ENCODE measurements at places on chromosomes 7 and 10.

DNA sequence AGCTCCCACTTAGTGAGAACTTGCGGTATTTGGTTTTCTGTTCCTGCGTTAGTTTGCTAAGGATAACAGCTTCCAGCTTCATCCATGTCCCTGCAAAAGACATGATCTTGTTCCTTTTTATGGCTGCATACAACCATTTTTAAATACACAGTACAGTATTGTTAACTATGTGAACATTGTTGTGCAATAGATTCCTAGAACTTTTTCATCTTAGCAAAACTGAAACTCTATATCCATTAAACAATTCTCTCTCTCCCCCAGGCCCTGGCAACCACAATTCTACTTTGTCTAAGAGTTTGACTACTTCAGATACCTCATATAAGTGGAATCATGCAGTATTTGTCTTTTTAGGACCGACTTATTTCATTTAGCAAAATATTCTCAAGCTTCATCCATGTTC lies 72.4 kb upstream of the CAPZA2 start:
- DNase-seq = no peak

GRCh38 chr7:39647816-39648215 lies 24.4 kb downstream of the RALA start:
- no peak for DNase-seq

- DNase-seq = no peak
Measured at GRCh38 chr7:65453341-65454030, 79.8 kb downstream of the ZNF92 start.

DNA sequence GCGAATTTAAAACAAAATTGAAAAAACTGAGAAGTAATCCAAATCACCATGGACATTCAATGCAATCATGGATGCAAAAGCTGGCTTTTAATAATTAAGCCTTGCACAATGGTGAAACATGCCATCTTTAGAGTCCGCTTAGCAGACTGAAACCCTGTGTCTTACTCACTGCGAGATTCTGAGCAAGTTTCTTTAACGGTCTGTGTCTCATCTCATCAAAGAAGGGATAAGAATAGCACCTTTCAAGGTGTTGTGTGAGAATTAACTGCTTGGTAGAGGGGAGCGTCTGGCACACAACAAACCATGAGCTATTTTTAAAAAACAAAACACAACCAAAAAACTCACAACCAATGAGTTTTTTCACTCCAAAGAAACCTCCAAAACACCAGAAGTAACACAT lies 21.4 kb downstream of the ACBD7 start:
- no peak for DNase-seq

GRCh38 chr10:77873536-77874380 lies 52.8 kb downstream of the DLG5 start:
- no peak for DNase-seq

GRCh38 chr10:49499305-49499851 lies 39.5 kb downstream of the ERCC6 start:
- no peak for DNase-seq

- DNase-seq = no peak
Measured at GRCh38 chr7:55939514-55940123, 12.1 kb upstream of the MRPS17 start.

GRCh38 chr10:103504181-103504783 lies 10.8 kb downstream of the NEURL1 start:
- DNase-seq = no peak

GRCh38 chr7:45215601-45216062 lies 58.0 kb downstream of the RAMP3 start:
- DNase-seq = no peak

- no peak for DNase-seq
Measured at GRCh38 chr10:106086391-106086790, 1078.1 kb downstream of the SORCS1 start.

DNA sequence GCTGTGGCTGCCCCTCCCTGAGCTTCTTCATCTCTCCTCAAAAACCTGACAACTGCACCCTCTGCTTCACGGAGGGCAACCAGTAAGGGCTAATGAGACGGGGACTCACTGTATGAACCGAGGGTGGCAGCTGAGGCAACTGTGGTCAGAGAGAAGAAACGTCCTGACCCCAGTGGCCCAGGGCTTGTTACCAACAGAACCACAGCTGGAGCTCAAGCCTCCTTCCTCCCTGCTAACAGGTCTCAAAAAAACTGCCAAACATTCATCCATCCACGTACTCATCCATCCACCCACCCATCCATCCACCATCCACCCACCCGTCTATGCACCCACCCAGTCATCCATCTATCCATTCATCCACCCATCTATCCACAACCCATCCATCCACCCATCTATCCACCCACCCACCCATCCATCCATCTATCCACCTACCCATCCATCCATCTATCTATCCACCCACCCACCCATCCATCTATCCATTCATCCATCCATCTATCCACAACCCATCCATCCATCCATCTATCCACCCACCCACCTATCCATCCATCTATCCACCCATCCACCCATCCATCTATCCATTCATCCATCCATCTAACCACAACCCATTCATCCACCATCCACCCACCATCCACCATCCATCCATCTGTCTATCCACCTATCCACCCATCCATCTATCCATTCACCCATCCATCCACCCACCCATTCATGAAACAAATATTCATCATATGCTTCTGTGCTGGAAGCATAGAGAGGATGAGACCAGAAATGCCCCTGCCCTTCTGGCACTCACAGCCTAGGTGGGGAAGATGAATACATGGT lies 111.7 kb downstream of the PDGFA start:
- DNase-seq = no peak

DNA sequence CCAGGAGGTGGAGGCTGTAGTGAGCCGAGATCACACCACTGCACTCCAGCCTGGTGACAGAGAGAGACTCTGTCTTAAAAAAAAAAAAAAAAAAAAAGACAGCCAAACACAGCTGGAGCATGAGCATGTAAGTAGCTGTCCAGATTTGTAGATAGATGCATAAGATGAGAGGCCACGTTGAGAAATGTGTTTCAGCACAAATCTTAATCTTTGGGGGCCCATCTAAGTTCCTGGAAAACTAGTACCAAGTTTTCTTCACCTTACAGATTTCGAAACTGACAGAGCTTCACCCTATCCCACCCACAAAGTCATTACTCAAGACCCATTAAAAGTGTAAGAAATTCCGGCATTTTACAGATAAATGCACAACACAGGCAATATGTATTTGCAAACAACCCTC lies 208.2 kb downstream of the PARD3 start:
- no peak for DNase-seq

DNA sequence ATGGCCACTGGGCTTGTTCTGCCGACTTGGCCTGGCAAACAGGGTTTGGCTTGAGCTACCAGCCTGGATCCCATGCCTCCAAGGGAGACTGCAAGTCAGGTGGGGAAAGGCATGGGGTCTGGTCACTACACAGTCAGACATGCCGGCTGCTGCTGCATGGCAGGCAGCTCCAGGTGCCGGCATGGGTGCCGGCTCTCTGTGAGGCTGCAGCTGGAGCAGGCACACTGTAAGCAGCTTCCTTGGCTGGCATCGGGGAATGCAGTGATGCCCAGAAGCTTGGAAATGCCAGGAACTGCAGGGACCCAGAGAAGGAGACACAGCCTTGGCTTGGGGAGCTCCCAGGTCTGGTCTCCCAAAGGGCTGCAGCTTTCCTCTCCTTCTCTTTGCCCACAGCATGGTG lies 305.5 kb upstream of the NRG3 start:
- no peak for DNase-seq

- no peak for DNase-seq
Measured at GRCh38 chr10:21572578-21572977, 38.5 kb downstream of the MLLT10 start.

GRCh38 chr7:100803398-100804161 lies 23.7 kb downstream of the EPHB4 start:
- no peak for DNase-seq

DNA sequence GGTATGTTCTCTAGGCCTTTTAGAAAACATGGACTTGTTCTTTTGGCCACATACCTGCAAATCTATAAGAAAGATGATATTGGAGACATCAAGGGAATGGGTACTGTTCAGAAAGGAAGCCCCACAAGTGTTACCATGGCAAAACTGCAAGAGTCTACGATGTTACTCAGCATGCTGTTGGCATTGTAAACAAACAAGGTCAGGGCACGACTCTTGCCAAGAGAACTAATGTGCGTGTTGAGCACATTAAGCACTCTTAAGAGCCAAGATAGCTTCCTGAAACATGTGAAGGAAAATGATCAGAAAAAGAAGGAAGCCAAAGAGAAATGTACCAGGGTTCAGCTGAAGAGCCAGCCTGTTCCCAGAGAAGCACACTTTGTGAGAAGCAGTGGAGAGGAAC lies 37.1 kb downstream of the SDK1 start:
- no peak for DNase-seq

- DNase-seq = no peak
Measured at GRCh38 chr7:131196803-131197202, 130.9 kb upstream of the MKLN1 start.

DNA sequence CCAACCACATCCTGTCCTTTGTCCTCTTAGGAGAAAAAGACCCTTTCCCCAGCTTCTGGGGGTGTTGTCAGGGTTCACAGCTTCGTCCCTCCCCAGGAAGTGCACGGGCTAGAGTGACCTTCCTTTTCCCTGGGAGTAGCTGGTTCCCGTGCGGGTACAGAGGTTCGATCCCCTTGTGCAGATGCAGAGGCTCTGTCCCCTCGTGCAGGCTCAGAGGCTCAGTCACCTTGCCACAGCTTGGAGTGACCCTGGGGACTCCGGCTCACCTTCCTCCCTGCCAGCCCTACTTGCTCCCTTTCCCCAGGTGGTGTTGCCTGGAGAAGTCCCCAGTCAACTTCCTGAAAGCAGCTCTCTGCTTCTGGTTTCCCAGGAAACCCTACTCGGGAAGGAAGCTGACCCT lies 60.0 kb upstream of the TCERG1L start:
- DNase-seq = no peak

DNA sequence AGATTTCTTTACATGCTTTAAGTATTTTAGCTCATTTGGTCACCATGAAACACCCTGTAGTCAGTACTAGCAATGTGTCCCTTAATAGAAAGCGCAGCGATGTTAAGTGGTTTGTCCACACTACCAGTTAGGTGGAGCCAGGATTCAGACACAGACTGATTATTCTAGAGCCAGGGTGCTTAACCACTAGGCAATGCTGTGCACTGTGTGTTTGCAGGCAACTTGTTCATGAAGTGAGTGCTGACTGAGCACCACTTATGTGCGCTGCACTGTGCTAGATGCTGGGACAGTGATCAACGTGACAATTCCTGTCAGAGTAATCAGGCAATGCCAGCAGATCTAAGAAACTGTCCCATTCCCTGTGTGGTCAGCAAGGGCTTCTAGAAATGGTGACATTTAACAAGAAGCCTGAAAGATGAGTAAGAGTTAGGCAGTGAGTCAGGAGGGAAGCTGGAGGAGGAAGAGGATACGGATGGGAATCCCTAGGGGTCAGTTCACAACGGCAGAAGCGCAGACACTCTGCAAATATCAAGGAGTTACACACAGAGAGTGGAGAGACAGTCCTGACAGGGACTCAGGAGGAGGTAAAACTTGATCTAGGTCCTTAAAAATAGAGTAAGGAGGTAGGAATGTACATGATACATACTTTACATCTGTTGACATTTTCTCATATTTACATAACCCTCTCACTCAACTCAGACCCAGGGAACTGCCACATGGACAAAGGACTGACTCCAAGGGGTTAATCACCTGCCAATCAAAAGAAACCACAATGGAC lies 69.7 kb upstream of the EGR2 start:
- DNase-seq = no peak

DNA sequence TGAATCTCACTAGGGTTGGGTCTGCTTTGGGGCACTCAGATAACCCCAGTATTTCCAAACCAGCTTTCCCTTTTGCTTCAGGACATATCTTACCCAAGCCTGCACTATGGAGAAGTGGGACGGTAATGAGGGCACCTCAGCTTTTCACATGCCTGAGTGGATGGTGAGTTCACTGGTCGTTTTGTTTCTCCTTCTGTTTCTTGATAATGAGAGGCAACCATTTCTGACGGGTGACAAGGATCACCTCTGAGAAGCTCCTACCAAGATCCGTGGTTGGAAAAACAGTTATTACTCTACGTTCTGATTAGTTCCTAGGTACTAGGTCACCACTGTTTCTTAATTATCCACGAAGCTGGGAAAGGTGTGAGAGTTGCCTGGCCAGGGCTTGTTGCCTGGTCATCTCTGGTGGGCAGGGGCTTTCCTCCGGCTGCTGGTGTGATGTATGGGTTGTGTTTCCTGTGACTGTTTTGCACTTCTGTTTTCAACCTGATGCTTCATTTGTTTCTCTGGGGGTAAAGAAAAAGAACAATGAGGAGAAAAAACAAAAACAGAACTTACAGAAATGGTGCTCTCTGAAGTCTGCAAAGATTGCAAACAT lies 65.7 kb upstream of the STRIP2 start:
- no peak for DNase-seq

- no peak for DNase-seq
Measured at GRCh38 chr7:28155964-28156363, 24.6 kb downstream of the JAZF1 start.

GRCh38 chr7:86951895-86952294 lies 107.6 kb downstream of the ELAPOR2 start:
- DNase-seq = no peak

- no peak for DNase-seq
Measured at GRCh38 chr7:44396496-44396895, 71.1 kb upstream of the CAMK2B start.

GRCh38 chr10:28986117-28986792 lies 302.6 kb upstream of the LYZL1 start:
- DNase-seq = no peak

- no peak for DNase-seq
Measured at GRCh38 chr10:62850646-62851045, 34.5 kb upstream of the EGR2 start.

- no peak for DNase-seq
Measured at GRCh38 chr7:22385326-22385725, 28.4 kb upstream of the RAPGEF5 start.

- no peak for DNase-seq
Measured at GRCh38 chr7:20696002-20696605, 80.6 kb downstream of the ABCB5 start.

DNA sequence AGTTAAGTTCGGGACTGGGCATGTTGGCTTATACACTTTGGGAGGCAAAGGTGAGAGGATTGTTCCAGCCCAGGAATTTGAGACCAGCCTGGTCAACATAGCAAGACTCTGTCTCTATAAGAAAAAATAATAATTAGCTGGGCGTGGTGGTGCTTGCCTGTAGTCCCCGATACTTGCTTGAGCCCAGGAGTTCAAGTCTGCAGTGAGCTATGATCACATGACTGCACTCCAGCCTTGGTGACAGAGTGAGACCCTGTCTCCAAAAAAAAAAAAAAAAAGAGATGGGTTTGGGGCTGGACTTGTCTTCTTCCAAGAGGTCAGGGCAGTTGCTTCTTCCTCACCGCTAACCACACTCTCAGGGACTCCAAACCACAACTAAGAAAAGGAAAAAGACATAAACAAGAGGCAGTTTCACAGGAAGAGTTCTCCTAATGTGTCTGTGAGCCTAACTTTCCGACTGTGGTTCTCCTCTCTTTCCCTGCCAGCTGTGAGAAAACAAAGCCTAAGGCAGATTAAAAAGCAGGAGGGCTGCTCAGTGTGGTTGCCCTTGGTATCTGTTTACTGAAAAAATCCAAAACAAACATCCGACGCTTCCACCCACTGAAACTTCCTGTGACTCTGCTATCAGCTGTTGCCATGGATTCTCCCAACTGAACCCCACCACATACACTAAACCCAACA lies 2.4 kb upstream of the SERPINE1 start:
- no peak for DNase-seq
